Naive thymus-derived CD8-positive, alpha-beta T cell (primary cell): ENCODE measurements at places on chromosomes 3 and 15.

- DNase-seq: no peak
These were observed 140.8 kb downstream of the NR2E3 start for GRCh38 chr15:71951134-71951533.

GRCh38 chr15:89521605-89522004 is 25.2 kb upstream of the RHCG start:
- no peak for DNase-seq

DNA sequence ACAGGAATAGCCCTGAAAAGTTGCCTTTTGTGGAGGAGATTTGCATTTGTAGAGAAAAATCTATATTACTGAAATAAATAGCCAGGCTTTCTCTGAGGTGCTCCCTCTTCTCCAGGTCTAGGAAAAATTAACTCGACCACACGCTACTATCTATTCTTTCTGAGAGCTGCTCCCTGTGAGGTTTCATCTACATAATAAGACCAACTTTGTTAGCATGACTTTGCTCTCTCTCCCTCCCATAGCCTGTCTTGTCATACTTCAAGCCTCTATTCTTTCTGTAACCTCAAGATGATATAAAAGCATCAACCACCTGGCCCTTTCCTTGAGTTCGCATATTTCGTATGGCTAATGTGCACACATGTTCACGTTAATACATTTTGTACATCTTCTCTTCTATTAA is 75.8 kb upstream of the STRIT1 start:
- DNase-seq: no peak

DNA sequence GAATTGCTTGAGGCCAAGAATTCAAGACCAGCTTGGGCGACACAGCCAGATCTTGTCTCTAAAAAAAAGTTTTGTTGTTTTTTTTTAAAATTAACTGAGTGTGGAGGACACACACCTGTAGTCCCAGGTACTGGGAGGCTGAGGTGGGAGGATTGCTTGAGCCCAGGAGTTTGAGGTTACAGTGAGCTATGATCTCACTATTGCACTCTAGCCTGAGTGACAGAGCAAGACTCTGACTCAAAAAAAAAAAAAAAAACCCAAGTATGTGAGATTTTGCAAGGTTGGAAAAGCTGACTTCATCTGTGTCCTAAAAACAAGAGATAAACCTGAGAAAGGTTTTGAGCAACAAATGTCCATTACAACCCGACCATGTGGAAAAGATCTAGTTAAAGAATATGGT is 5.4 kb upstream of the TOPBP1 start:
- no peak for DNase-seq

DNA sequence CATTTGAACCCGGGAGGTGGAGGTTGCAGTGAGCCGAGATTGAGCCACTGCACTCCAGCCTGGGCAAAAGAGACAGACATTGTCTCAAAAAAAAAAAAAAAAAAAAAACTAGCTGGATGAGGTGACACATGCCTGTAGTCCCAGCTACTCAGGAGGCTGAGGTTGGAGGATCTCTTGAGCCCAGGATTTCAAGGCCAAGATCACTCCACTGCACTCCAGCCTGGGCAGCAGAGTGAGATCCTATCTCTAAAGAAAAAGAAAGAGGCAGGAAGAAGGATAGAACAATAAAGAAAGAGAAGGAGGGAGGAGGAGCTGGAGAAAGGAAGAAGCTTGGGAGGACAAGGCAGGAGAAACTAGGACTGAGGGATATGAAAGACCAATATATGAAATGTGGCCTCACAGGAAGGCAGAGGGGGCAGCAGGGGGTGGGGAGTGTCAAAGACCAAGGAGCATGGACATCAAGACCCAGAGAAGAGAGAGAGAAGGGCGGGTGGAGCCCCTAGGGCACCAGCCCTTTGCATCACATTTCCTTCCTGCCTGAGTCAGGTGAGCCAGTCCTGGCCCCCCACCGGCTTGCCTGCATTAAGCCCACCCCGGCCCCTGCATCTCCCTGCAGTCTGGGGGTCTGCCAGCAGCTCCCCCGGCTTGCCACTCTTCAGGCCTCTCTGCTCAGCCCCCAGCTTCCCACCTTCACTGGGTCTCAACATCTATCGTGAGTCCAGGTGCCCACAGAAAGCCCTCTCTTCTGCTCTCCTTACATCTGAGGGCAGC is 11.5 kb downstream of the IGDCC3 start:
- no peak for DNase-seq

GRCh38 chr15:66454143-66454542 is 43.4 kb downstream of the SNAPC5 start:
- DNase-seq: no peak

DNA sequence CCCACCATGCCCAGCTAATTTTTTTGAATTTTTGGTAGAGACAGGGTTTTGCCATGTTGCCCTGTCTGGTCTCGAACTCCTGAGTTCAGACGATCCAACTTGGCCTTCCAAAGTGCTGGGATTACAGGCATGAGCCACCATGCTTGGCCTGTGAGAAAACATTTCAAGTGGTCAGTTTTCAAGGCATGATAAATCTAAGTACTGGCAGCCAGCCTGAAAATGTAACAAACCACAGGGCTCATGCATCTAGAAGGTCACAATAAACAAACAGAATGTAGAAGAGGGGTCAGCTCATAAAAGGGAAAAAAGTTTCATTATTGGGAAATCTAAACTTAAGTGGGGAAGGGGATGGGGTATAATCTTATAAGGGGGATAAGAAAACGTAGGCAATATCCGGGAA is 39.9 kb downstream of the PPCDC start:
- no peak for DNase-seq

DNA sequence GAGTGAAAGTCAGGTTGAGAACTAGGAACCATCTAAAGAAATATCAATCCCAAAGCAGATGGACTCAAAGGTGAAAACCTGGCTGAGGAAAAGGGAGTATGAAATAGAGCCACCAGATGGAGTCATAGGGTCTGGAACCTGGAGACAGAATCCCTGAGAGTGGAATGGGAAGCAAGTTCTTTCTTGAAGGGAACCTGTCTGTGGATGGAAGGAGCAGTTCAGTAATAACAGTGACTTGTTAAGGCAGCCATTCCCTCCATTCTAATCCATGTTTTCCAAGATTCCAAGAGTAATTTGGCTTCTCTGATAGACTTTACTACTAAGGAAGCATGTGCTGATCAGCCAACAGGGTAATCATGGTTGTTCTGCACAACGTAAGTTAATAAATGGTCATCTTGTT is 22.5 kb upstream of the AQP9 start:
- no peak for DNase-seq

- no peak for DNase-seq
These were observed 10.2 kb upstream of the NR2E3 start for GRCh38 chr15:71800190-71800589.

- DNase-seq: no peak
These were observed 31.7 kb downstream of the PSTPIP1 start for GRCh38 chr15:77026501-77027110.

DNA sequence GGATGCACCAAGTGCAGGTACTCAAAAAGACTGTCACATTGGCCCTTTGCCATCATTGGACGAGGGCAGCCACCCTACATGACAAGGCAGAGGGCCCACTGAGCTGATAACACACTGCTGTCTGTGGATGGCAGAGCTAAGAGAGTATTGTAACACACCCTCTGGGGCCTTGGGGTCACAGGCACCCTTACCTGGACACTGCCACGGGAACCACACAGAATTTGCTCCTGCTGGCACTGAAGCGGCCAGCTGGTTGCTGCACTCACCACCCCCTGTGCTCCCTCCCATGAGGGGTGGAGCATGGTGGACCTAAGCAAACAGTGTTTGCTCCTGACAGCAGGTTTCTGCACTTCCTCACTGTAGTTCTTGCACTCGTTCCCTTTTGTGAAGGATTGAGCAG is 208.2 kb upstream of the SGO1 start:
- DNase-seq: no peak

DNA sequence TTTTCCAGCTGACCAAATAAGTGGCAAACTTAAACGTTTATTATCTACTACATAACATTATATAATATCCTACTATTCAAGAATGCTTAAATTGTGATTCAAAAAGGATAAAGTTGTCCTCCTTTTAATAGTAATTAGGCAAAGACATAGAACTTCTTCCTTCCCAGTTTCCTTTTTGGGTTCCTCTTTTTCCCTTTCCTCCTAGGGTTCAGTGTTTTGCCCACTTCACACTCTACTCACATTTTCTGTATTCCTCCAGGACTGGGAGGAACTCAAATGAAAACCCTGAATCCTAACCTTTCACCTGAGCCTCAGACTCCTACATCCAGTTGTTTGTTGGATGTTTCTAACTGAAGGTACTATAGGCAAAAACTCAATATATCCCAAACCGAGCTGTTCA is 132.5 kb downstream of the PEAK1 start:
- DNase-seq: no peak

DNA sequence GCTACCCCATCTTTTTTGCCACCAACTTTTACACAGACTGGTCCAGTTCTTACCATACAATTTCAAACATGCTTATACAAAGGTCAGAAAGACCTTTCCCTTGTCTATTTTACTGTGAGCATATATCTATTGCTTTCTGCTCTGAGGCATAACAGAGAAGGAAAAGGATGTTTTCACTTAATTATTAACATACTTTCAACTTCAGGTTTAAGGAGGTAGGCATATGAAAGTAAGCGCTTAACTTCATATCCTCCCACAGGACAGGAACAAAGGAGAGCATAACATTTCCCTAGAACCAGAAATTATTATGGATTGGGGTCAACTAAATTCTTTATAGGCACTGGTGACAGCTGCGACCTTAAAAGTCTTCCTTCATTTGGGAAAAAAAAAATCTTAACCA is 1.1 kb downstream of the MYEF2 start:
- DNase-seq: no peak

GRCh38 chr15:83449250-83449671 is 2.1 kb downstream of the SH3GL3 start:
- no peak for DNase-seq

GRCh38 chr3:172061724-172062184 is 22.4 kb downstream of the FNDC3B start:
- DNase-seq: no peak
